Uterus (tissue), 4 donors: ENCODE measurements at places on chromosomes 1 and 21. TPM values are rescaled to one million over a fixed set of nuclear protein-coding genes. Genes with fewer than 3 reads are reported as not detected.

Gene FCRL3
- not detected for total RNA-seq

DNA sequence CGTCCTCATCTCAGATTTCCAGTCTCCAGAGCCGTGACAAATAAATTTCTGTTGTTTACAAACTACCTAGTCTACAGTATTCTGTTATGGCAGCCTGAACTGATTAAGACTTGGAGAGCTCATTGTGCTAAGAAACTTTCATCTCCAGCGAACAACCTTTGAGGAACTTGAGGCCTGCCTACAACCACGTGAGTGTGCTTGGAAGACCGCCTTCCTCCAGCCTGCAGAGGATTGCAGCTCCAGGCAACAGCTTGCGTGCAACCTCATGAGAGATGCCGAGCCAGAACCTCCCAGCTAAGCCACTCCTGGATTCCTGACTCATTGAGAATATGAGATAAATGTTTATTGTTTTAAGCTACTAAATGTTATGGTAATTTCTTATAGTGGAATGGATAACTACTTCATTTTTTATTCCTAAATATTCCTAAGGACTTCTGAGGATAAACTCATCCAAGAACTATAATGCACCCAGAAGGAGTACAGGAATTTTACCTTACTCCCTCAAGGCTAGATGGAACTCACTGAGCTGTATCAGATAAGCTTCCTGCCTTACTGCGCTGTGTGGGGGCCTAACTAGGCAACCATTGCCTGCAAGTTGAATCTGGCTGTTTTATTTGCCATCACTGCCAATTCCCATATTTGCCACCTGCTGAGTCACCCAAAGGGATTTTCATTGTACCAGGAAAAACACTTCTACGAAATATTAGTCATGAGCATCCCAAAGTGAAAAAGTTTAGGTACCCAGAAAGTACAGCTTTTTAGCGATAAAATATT, 17.6 kb downstream of the FAM177B start:
- peak overlapping the region; percentile 25 for H3K27ac ChIP-seq
- H3K4me1 ChIP-seq: no peaks in the 10 kb centered on the region
- H3K27me3 ChIP-seq: no peaks in the 10 kb centered on the region
- peak; percentile 63 for DNase-seq

GRCh38 chr1:92970990-92971689, 9.9 kb upstream of the DIPK1A start:
- H3K27ac ChIP-seq: no peak overlapping the region
- H3K36me3 ChIP-seq: no peaks in the 10 kb centered on the region
- no peak for DNase-seq
- no peaks in the 10 kb centered on the region for H3K27me3 ChIP-seq
- H3K4me1 ChIP-seq: no peaks in the 10 kb centered on the region

Gene LCE3E
- not detected for total RNA-seq

- H3K4me1 ChIP-seq: no peaks in the 10 kb centered on the region
- no peak overlapping the region for H3K27ac ChIP-seq
- H3K27me3 ChIP-seq: no peaks in the 10 kb centered on the region
- no peaks in the 10 kb centered on the region for H3K36me3 ChIP-seq
Measured at GRCh38 chr1:103469801-103470200, 55.7 kb upstream of the RNPC3 start.

GRCh38 chr1:155022927-155023236, 10.7 kb downstream of the DCST2 start:
- H3K27ac ChIP-seq: no peak overlapping the region
- H3K4me1 ChIP-seq: peaks cover 6% of the 10 kb centered on the region
- no peak for DNase-seq

- no peaks in the 10 kb centered on the region for H3K27me3 ChIP-seq
- H3K4me3 ChIP-seq: no peak overlapping the region
- no peak overlapping the region for H3K27ac ChIP-seq
- H3K4me1 ChIP-seq: no peaks in the 10 kb centered on the region
Measured at GRCh38 chr21:25161571-25161970, 445.7 kb downstream of the MRPL39 start.

DNA sequence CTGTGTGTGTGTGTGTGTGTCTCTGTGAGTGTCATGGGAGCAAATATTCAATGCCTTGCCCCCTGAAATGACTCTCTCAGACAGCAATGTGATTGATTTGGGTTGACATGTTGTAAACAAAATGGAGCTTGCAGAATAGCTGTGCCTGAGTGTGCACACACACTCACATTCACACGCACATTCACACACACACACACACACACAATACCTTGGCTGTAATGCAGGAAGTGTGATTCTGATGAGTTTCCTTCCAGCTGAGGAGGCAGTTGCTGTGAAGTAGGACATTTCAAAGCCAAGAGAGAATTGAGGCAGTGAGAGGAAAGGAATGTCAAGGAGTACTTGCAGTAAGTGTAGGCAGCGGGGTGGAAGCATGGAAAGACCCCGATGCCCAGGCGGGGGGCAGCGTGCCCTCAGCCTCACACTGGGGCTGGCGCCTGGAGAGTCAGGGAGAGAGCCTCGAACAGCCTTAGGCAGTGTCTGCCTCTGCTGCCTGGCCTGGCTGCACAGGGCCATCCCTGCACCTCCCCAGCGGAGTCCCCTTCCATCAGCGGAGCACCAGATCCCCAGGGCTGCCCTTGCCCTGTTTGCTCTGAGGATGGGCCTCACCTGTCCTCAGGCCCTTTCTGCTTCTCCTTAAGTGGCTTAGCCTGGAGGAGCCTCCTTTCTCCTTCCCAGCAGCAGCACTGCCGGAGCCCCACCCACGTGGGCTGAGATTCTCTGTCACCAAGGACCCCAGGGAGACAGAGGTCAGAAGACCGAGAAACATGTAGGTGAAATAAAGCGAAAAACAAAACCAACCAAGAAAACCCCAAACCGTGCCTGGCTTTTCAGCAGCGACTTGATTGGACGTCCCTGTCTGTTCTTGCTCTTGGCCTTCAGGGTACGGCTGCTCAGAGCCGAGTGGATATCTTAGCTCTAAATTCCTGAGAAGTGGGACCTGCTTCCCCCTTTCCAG, 9.2 kb downstream of the VASH2 start:
- no peak for DNase-seq
- H3K36me3 ChIP-seq: no peaks in the 10 kb centered on the region
- H3K27ac ChIP-seq: no peak overlapping the region
- H3K27me3 ChIP-seq: no peaks in the 10 kb centered on the region

Gene PLPPR4
- 9.6 TPM for total RNA-seq

Gene CRYAA
- total RNA-seq: not detected

Gene LCE1B
- total RNA-seq: not detected

- no peak overlapping the region for H3K4me3 ChIP-seq
- no peak overlapping the region for H3K27ac ChIP-seq
- H3K27me3 ChIP-seq: no peaks in the 10 kb centered on the region
- H3K36me3 ChIP-seq: no peaks in the 10 kb centered on the region
Measured at GRCh38 chr1:119336848-119337247, 31.7 kb upstream of the HAO2 start.

DNA sequence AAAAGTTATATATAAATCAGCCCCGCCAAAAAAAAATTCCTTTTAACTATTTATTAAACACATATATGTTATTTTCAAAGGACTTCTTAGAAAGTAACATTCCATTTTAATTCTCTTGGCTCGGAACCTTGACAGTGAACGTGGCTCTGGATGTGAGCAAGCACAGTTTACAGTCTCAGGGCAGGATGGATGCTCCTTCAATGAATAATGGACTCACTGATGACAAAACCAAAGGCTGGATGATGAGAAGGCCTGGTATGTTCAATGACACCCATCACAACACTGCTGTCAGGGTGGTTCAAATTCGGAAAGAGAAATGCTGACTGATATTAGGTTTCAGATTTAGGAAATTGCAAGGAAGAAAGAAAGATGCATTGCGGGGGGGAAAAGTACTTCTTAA, 148.8 kb downstream of the SIPA1L2 start:
- no peak overlapping the region for H3K4me3 ChIP-seq
- H3K27me3 ChIP-seq: no peaks in the 10 kb centered on the region
- H3K36me3 ChIP-seq: no peaks in the 10 kb centered on the region
- H3K27ac ChIP-seq: no peak overlapping the region
- no peak for DNase-seq

DNA sequence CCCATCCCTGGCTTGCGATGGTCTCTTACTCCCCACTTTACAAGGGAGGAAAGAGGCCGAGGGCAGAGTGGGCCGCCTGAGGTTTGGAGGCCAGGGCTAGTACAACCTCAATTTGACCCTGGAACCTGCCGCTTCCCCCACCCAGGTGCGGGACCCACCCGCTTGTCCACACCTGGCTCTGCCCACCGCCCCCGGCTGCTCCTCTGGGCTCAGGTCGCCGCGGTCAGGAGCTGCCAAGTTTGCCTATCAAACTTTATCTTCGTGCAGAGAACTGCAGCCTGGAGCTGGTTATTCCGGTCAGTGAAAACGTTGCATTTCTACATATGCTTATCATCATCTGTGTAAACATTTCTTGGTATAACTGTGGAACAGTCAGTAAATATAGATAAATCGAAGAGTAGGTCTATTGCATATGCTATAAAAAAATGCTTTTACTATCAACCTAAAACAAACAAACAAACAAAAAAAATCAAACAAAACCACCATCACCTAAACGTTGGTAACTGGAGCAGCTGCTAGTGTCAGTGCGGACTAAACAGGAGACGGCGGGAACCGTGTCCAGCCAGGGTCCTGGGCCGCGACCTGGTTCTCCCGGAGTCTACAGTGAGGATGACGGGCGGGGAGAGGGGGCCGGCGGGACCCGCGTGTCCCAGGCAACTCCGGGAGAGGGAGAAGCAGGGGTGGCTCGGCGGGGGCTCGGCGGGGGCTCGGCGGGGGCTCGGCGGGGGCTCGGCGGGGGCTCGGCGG, 906 bp upstream of the ADARB1 start:
- H3K27ac ChIP-seq: peak overlapping the region; percentile 92
- no peaks in the 10 kb centered on the region for H3K27me3 ChIP-seq
- DNase-seq: no peak

Gene ITGB2
- 21.8 TPM for total RNA-seq

Gene ZBTB7B
- total RNA-seq: 53.4 TPM

Gene KMO
- 0.28 TPM for total RNA-seq

- peaks cover 13% of the 10 kb centered on the region for H3K4me1 ChIP-seq
- H3K4me3 ChIP-seq: peak overlapping the region; percentile 78
- H3K36me3 ChIP-seq: no peaks in the 10 kb centered on the region
- H3K27me3 ChIP-seq: no peaks in the 10 kb centered on the region
- no peak for DNase-seq
Measured at GRCh38 chr1:19311503-19311930, 427 bp downstream of the AKR7A2 start.

Gene GPR157
- total RNA-seq: 0.59 TPM

Gene GABPB2
- total RNA-seq: 7.4 TPM

GRCh38 chr21:29403922-29404538, 105.3 kb downstream of the BACH1 start:
- H3K27ac ChIP-seq: no peak overlapping the region

- H3K4me1 ChIP-seq: no peaks in the 10 kb centered on the region
- no peak overlapping the region for H3K27ac ChIP-seq
- DNase-seq: no peak
- no peak overlapping the region for H3K4me3 ChIP-seq
- no peaks in the 10 kb centered on the region for H3K27me3 ChIP-seq
Measured at GRCh38 chr1:78236716-78237115, 190.9 kb downstream of the GIPC2 start.

DNA sequence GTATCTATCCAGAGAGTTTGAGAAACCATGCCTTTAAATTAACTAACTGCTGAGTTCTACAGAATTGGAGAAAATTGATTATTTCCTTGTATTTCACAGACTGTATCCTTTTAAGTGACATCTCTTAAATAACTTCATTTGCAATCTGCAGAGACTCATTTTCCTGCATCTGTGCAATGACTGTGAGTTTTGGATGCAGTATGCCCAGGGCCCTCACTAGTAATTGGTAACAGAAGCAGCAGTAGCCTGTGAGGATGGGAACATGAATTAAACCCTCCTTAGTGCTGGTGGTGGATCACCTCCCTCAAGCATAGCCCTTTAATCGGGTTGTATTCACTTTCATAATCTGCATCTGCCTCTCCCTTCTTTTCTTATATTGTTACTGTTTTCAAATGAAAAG, 21.7 kb upstream of the SH3D21 start:
- no peaks in the 10 kb centered on the region for H3K27me3 ChIP-seq
- H3K4me1 ChIP-seq: no peaks in the 10 kb centered on the region
- H3K4me3 ChIP-seq: no peak overlapping the region
- H3K36me3 ChIP-seq: no peaks in the 10 kb centered on the region
- no peak overlapping the region for H3K27ac ChIP-seq
- DNase-seq: no peak

Gene GBP7
- not detected for total RNA-seq

Gene TRIM58
- 2.8 TPM for total RNA-seq

DNA sequence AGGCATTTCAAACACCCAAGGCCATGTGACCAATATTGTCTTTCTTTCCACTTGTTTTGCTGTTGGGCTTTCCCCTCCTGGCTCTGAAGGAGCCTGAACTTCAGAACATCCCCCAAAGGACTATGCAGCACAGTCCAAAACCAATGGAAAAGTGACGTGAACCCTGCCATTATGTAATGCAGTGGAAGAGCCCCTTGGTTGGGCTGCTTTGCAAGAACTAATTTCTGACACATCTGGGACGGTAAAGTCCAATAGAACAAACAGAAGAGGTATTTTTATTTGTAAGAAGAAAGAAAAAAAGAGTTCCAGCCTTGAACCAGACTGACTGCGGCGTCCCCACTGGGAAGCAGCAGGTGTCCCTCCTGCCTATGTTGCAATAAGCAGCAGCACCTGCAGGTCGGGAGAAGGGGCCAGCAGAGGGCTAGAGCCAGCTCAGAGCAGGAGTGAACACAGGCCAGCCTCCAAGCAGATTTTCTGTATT, 116.7 kb downstream of the CDC7 start:
- peak; percentile 62 for DNase-seq
- no peaks in the 10 kb centered on the region for H3K36me3 ChIP-seq
- no peaks in the 10 kb centered on the region for H3K27me3 ChIP-seq
- no peak overlapping the region for H3K27ac ChIP-seq

- H3K27ac ChIP-seq: peak overlapping the region; percentile 89
- no peak for DNase-seq
- H3K4me3 ChIP-seq: no peak overlapping the region
Measured at GRCh38 chr1:172399756-172400721, 20.4 kb upstream of the C1orf105 start.

Gene SLFNL1
- 31.3 TPM for total RNA-seq

DNA sequence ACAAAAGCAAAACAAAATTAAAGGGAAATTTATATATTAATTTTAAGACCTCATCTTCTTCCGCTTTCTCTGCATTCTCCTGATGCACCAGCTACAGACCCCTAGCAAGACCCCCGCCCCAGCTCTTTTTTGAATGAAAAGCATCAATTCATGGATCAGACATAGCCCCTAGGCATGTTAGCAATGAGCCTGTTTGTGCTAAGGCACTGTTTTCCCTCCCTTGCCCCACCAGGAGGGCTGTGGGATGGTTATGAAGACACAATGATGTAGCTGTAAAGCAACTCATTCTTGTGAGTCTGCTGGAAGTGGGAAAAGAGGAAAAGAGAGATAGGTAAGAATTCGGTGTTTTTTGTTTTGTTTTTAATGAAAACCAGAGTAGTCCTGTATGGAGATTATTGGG, 88.5 kb upstream of the ZBTB18 start:
- H3K4me3 ChIP-seq: no peak overlapping the region
- no peaks in the 10 kb centered on the region for H3K4me1 ChIP-seq
- no peaks in the 10 kb centered on the region for H3K36me3 ChIP-seq
- H3K27me3 ChIP-seq: no peaks in the 10 kb centered on the region
- H3K27ac ChIP-seq: no peak overlapping the region

Gene TMEM269
- not detected for total RNA-seq

- H3K27me3 ChIP-seq: no peaks in the 10 kb centered on the region
- peak; percentile 46 for DNase-seq
- H3K4me1 ChIP-seq: no peaks in the 10 kb centered on the region
Measured at GRCh38 chr1:78101514-78101913, 55.7 kb downstream of the GIPC2 start.
